ENCODE measurements at places on chromosomes 16 and 17. TPM values are rescaled to one million over a fixed set of nuclear protein-coding genes. Genes with fewer than 3 reads are reported as not detected.

- no peak for DNase-seq
These were observed 13.3 kb downstream of the CENPX start for GRCh38 chr17:82009413-82009812.

DNA sequence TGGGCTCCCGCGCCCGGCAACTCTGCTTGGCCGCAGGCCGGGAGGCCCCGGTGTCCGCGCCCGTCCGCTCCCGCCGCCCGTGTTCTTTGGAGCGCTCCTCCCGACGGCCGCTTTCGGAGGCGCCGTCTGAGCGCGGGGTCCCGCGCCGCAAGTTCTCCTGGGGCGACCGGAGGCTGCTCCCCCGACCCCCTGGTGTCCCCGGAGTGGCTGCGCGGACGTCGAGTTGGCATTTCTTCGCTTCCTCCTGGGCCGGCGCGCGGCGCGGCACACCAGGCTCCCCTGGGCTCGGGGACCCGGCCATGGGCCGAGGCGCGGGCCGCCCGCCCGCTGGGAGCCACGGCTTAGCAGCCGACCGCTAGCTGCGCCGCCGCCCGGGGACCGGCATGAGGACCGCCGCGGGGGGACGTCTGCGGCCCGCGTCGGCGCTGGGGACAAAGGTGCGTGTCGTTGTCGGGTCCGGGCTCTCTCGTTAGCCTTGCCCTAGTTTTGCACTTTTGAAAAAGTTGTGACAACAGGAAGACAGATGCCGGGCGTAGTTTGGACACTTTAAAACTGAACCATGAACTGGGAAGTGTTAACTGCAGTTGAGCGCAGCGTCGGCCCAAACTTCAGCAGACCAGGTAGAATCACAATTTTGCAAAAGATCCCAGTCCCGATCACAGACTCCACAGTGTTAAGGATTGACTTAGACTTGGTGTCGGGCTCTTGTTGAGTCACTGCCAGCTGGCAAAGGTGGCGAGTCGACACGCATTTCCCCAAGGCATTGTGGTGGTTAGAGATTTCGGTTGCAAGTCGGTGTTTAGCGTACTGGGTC lies 700 bp downstream of the UBN1 start:
- peak; percentile 29 for DNase-seq

- DNase-seq: no peak
These were observed 86.6 kb downstream of the TBC1D16 start for GRCh38 chr17:79948945-79949655.

DNA sequence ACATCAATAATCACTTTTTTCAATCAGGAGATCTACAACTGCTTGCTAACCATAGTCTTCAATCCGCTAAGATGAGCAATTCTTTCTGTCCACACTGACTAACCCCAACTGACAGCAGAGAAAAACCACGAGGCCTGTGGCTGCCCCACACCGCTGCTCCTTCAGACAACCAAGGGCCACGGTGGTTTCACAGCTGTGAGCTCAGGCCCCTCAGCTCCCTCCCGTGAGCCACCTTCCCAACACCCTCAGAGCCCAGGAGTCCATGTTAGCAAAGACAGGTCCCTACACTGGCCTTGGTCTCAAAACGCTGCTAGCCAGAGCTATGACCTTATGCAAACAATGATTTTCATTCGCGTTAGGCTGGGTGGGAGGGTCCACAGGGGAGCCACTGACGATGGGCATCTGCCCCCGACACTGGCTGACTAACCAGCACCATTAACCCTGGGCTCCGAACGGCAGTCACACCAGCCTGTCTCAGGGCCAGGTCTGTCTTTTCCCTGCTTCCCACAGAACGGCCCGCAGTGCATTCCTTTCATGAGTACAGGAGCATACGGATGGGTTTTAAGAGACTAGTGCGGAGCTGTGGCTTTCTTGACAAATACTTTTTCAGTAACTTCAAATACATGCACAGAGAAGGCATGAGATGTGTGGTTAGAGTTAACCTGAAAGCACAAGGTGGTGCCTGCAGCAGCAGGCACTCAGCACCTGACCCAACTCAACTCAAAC lies 67.3 kb downstream of the ANKRD11 start:
- DNase-seq: no peak

GRCh38 chr17:11558681-11559234 lies 39.5 kb upstream of the DNAH9 start:
- no peak for DNase-seq

HBA2 gene
- polyA plus RNA-seq: 1,397 TPM

TMC7 gene
- polyA plus RNA-seq: 1.9 TPM

ALDH3A1 gene
- polyA plus RNA-seq: 1.8 TPM

NPIPB13 gene
- polyA plus RNA-seq: 37.4 TPM

BCAR1 gene
- polyA plus RNA-seq: 70.9 TPM

SOX9 gene
- polyA plus RNA-seq: 20.4 TPM

DHX58 gene
- 9.3 TPM for polyA plus RNA-seq
